Endothelial cell (in vitro differentiated cells): ENCODE measurements at places on chromosomes 7 and 10.

DNA sequence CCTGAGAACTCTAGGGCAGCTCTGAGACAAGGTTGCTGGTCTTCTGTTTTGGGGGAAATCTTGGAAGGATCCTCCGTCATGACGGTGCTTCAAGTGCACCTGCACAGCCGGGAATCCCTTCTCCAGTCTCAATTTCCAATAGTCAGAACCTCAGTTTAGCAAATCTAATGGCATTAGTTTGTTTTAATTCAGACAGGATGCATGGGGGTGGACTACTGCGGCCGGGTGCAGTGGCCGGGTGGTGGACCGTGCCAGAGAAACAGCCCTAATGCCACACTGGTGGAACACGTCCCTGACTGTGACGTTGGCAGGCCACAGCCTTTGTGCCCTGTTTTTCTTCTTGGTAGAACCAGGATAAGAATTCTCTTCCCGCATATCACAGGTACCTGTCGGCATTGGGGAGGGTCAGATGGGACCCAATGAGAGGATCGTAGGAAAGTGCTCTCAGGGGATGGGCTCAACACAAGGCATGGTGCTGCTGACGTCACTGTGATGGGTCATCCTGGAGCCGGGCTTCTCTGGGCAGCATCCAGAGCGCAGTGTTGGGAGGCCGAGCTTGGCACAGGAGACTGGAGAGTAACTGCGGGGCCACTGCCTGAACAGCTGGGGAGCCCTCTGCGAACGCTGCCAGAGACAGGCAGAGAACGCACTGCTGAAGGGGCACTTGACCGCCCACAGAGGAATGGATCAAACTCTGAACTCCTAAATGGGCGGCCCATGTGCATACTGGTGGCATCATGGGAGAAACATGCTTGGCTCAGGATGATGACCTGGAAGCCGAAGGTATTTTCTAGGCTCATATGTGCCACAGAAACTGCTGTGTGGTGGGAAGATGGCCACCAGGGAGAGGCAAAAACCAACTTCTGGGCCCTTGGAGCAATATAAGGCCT lies 313.8 kb upstream of the SHH start:
- H3K4me1 ChIP-seq = no peaks in the 10 kb centered on the region
- H3K27ac ChIP-seq = no peak overlapping the region
- H3K4me3 ChIP-seq = no peak overlapping the region
- no peak for DNase-seq
- H3K27me3 ChIP-seq = peaks cover 6% of the 10 kb centered on the region

DNA sequence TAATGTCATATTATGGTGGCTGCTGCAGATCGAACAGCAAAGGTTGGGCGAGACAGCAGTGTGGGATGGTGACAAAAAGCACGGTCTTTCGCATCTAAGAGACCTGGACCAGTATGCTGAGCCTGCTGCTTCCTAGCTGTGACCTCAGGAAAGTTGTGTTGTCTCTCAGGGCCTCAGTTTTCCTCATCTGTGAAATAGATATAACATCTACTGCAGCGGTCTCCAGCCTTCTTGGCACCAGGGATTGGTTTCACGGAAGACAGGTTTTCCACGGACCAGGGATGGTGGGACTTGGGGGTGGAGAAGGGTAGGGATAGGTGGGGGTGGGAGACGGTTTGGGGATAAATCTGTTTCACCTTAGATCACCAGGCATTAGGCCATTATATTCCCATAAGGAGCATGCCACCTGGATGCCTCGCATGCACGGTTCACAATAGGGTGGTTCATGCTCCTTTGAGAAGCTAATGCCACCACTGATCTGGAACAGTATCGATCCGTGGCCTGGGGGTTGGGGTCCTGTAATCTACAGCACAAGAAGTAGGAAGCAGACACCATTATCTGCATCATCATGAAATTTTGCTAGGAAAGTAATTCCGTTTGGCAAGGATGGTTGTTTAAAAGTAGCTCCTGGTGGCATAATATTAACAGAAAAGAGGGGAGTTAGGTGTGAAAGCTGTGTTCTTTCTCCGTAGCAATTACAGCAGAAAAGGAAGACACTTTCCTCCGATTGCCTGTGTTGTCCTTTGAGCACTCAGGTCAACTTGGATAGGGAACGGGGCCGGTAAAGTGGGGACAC lies 10.8 kb downstream of the KLF6 start:
- peaks cover 23% of the 10 kb centered on the region for H3K4me1 ChIP-seq
- no peak for DNase-seq

- H3K4me1 ChIP-seq = no peaks in the 10 kb centered on the region
- H3K27ac ChIP-seq = no peak overlapping the region
- H3K27me3 ChIP-seq = peaks cover 4% of the 10 kb centered on the region
- DNase-seq = no peak
Measured at GRCh38 chr10:91381257-91381891, 28.8 kb upstream of the HECTD2 start.

GRCh38 chr7:107972075-107972482 lies 30.9 kb downstream of the LAMB1 start:
- H3K4me1 ChIP-seq = no peaks in the 10 kb centered on the region
- peaks cover 64% of the 10 kb centered on the region for H3K36me3 ChIP-seq
- no peak for DNase-seq
- no peak overlapping the region for H3K27ac ChIP-seq
- H3K27me3 ChIP-seq = peaks cover 6% of the 10 kb centered on the region
- peak overlapping the region; percentile 31 for H3K4me3 ChIP-seq

GRCh38 chr10:52215745-52216361 lies 98.2 kb upstream of the DKK1 start:
- H3K36me3 ChIP-seq = no peaks in the 10 kb centered on the region
- H3K27me3 ChIP-seq = no peaks in the 10 kb centered on the region
- no peak overlapping the region for H3K4me3 ChIP-seq
- peaks cover 31% of the 10 kb centered on the region for H3K4me1 ChIP-seq
- peak overlapping the region; percentile 78 for H3K27ac ChIP-seq
- peak; percentile 59 for DNase-seq

DNA sequence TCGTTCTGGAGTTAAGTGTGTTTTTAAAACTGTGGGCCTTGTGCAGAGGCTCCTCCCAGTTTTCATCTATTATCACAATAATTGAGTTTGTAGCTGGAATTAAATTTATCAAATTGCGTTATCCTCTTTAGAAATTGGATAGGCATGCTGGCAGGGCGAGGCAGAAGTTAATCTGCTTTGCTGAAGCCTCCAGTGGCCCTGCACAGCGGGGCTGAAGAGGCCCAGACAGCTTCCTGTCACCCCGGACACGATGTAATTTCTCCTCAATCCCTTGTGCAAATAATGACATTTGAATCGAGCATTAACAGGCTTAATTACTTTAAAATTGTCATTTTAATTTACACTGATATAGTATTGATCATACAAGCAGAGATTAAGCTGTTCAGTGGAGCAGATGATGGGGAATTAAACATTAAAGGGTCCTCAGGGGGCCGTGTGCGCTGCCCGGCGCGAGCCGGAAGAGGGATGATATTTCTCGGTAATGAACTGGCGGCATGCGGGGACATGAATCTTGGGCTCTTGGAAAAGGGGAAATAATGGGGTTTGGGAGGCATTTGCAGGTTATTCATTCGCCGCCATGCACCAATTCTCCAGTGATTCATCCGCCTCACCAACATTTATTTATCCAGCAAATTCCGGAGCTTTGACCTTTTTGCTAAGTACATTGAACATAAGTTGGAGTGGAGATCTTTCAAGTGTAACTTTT lies 118.5 kb downstream of the NKX6-2 start:
- no peak overlapping the region for H3K27ac ChIP-seq
- peaks cover 9% of the 10 kb centered on the region for H3K27me3 ChIP-seq
- H3K36me3 ChIP-seq = peaks cover 4% of the 10 kb centered on the region
- no peak for DNase-seq

- H3K27me3 ChIP-seq = peaks cover 12% of the 10 kb centered on the region
- DNase-seq = no peak
- H3K4me3 ChIP-seq = peak overlapping the region; percentile 93
- peaks cover 22% of the 10 kb centered on the region for H3K36me3 ChIP-seq
Measured at GRCh38 chr10:132332433-132332754, 401 bp downstream of the LRRC27 start.

DNA sequence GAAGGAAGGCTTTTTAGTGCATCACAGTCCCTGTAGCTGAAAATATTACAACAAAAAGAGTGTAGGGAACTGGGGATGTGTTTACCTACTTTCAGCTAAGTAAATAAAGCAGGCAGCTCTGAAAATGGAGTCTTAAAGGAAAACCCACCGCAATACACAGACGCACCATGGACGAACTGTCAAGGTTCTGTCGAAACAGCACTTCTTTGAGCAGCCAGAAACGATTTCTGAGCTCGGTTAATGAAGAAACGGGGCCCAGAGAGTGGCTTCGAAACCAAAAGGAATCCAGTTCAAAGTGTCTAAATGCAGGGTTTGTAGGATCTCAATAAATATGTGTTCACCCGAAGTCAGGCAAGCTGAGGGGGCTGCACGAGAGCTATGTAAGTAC lies 275.4 kb upstream of the NEBL start:
- H3K4me1 ChIP-seq = peaks cover 18% of the 10 kb centered on the region
- peaks cover 12% of the 10 kb centered on the region for H3K27me3 ChIP-seq
- no peak for DNase-seq
- H3K4me3 ChIP-seq = peak overlapping the region; percentile 53

- H3K27me3 ChIP-seq = no peaks in the 10 kb centered on the region
- H3K4me3 ChIP-seq = no peak overlapping the region
- no peak for DNase-seq
- H3K36me3 ChIP-seq = peaks cover 5% of the 10 kb centered on the region
Measured at GRCh38 chr7:11726794-11727155, 105.2 kb downstream of the THSD7A start.

- DNase-seq = no peak
- H3K36me3 ChIP-seq = peaks cover 51% of the 10 kb centered on the region
- H3K4me1 ChIP-seq = no peaks in the 10 kb centered on the region
- no peak overlapping the region for H3K4me3 ChIP-seq
- peaks cover 2% of the 10 kb centered on the region for H3K27me3 ChIP-seq
- H3K27ac ChIP-seq = no peak overlapping the region
Measured at GRCh38 chr7:87354749-87355148, 9.3 kb downstream of the CROT start.

DNA sequence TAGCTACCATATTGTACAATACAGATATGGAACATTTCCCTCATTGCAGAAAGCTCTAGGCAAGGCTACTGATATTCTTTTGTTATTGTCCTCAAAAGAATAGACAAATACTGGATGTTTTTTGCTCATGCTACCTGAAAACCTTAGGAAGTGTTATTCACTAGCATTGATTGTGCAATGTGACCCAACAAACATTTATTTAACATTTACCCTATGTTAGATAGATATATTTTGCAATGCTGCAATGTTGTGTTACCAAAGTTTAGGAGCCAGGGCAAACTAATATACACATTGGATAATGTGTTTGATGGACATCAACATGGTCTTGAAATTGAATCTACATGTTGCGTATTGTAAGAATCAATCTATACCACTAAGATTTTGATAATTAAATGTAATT lies 112.8 kb upstream of the CREB5 start:
- no peaks in the 10 kb centered on the region for H3K27me3 ChIP-seq
- H3K4me3 ChIP-seq = no peak overlapping the region
- no peaks in the 10 kb centered on the region for H3K36me3 ChIP-seq

- H3K27ac ChIP-seq = no peak overlapping the region
- H3K36me3 ChIP-seq = peaks cover 4% of the 10 kb centered on the region
- peaks cover 5% of the 10 kb centered on the region for H3K4me1 ChIP-seq
- H3K27me3 ChIP-seq = peaks cover 1% of the 10 kb centered on the region
- DNase-seq = no peak
- H3K4me3 ChIP-seq = no peak overlapping the region
Measured at GRCh38 chr10:45581582-45582385, 90.8 kb downstream of the ZFAND4 start.

GRCh38 chr10:33274096-33274785 lies 60.2 kb downstream of the NRP1 start:
- no peak overlapping the region for H3K27ac ChIP-seq
- DNase-seq = no peak
- peaks cover 49% of the 10 kb centered on the region for H3K4me1 ChIP-seq
- no peak overlapping the region for H3K4me3 ChIP-seq
- H3K36me3 ChIP-seq = peaks cover 54% of the 10 kb centered on the region

DNA sequence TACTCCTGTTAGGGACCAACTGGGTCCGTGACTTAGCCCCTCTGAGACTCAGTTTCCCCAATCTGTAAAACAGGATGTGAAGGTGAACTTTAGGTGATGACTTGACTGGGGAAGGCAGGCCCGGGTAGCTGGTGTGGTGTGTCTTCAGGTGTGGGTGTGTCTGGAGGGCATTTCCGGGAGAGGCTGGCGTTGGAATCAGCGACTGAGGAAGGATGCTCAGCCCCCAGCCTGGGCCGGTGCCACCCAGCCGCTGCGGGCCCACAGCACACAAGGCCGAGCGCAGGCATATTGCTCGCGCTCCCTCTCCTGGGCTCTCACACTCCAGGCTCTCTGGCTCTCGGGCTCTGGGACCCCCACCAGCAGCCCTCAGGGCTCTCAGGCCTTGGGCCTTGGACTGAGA lies 31.7 kb upstream of the CNPY1 start:
- DNase-seq = no peak
- no peak overlapping the region for H3K4me3 ChIP-seq
- no peaks in the 10 kb centered on the region for H3K36me3 ChIP-seq
- H3K27me3 ChIP-seq = no peaks in the 10 kb centered on the region
- H3K4me1 ChIP-seq = no peaks in the 10 kb centered on the region
- H3K27ac ChIP-seq = no peak overlapping the region

- H3K4me3 ChIP-seq = no peak overlapping the region
- no peaks in the 10 kb centered on the region for H3K27me3 ChIP-seq
- no peaks in the 10 kb centered on the region for H3K36me3 ChIP-seq
- no peak for DNase-seq
- no peak overlapping the region for H3K27ac ChIP-seq
Measured at GRCh38 chr10:88390041-88390440, 193.1 kb downstream of the RNLS start.

- no peaks in the 10 kb centered on the region for H3K36me3 ChIP-seq
- peaks cover 2% of the 10 kb centered on the region for H3K27me3 ChIP-seq
- no peak overlapping the region for H3K4me3 ChIP-seq
- no peak for DNase-seq
Measured at GRCh38 chr10:71512761-71513539, 116.2 kb downstream of the CDH23 start.

GRCh38 chr10:112532189-112532588 lies 85.2 kb downstream of the VTI1A start:
- no peak overlapping the region for H3K4me3 ChIP-seq
- no peak overlapping the region for H3K27ac ChIP-seq

GRCh38 chr10:14873090-14873760 lies 5.4 kb upstream of the SUV39H2 start:
- H3K4me3 ChIP-seq = no peak overlapping the region
- H3K27ac ChIP-seq = no peak overlapping the region
- peaks cover 16% of the 10 kb centered on the region for H3K4me1 ChIP-seq
- H3K27me3 ChIP-seq = peaks cover 9% of the 10 kb centered on the region
- H3K36me3 ChIP-seq = peaks cover 4% of the 10 kb centered on the region

GRCh38 chr7:485188-486081 lies 34.2 kb downstream of the PDGFA start:
- DNase-seq = no peak
- H3K4me1 ChIP-seq = no peaks in the 10 kb centered on the region
- no peak overlapping the region for H3K4me3 ChIP-seq
- no peak overlapping the region for H3K27ac ChIP-seq
- peaks cover 9% of the 10 kb centered on the region for H3K27me3 ChIP-seq

DNA sequence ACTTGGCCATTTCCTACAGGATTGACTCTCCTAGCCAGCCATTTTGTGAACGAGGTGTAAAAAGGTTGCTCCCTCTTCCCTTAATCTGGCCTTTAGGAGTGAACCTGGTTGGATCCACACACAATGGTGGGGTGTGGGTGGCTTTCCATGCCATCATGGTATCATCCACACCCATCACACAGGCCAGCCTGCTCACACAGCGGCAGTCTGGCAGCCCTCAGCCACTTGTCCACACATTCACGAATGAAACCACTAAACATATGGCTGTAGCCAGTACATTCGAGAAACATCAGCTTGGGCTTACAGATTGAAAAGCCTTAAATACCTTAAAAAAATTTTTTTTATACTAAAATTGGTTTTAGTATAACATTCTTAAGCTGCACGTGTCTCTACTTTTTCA lies 31.9 kb downstream of the NEUROD6 start:
- no peaks in the 10 kb centered on the region for H3K36me3 ChIP-seq
- no peak overlapping the region for H3K27ac ChIP-seq
- no peaks in the 10 kb centered on the region for H3K27me3 ChIP-seq
- H3K4me3 ChIP-seq = no peak overlapping the region
